GM10248 (cell line): ENCODE measurements at places on chromosomes 3 and 15.

GRCh38 chr3:61358364-61358763 lies 107.1 kb upstream of the FHIT start:
- DNase-seq: peak; percentile 56

DNA sequence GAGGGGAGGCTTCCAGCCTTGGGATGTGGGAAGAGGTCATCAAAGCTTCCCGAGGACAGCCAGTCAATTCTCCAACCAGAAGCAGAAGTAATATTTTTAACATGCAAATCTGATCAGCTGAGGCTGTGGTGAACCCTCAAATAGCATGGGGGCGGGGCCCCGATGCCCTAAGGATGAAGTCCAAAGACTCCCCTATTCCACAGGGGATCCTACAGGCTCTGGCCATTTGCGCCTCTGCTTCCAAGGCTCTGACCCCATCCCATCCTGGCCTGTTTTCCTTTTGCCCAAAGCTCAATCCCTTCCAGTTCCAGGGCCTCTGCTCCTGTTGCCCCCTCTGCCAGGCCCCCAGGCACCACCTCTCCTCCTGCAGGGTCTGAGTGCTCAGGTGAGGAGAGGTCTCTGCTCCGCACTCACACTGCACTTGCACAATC lies 6.7 kb upstream of the CSK start:
- DNase-seq: no peak

DNA sequence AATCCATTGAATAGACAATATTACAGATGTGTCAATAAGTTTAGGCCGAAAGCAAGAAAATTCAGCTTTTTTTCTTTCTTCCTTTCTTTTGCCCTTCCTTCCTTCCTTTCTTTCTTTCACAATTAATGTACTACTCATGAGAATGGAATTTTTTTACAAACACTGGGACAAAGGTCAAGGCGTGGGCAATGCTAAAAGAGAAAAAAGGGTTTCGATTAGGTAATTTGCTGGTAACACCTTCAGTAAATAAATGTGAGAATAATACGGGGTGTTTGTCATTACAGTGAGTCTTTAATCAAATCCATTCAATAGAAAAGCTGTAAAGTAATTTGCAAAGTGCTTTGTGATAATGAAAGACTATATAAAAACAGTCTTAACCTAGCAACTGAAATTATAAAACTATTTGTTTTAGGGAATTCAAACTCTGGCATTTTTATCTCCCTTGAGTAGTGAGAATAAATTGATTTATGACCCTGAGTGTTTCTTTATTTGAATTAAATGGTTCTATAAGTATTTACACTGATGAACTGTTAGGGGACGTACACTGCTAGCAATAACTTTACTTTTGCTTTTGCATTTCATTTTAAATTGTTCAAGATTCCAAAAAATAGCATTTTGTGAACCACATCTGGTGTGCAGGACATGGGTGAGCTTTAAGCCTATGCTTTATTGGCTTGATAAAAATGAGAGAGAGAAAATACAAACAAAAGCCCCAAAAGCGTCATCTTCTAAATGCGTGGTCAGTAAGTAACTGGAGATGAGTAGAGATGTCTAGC lies 104.2 kb upstream of the THRB start:
- no peak for DNase-seq

- DNase-seq: no peak
Measured at GRCh38 chr3:39541917-39542329, 74.4 kb downstream of the MOBP start.

GRCh38 chr3:38950581-38950980 lies 101.2 kb downstream of the SCN11A start:
- no peak for DNase-seq

GRCh38 chr3:98918586-98918985 lies 17.1 kb upstream of the DCBLD2 start:
- DNase-seq: no peak

GRCh38 chr3:149898771-149899170 lies 71.9 kb downstream of the PFN2 start:
- no peak for DNase-seq

DNA sequence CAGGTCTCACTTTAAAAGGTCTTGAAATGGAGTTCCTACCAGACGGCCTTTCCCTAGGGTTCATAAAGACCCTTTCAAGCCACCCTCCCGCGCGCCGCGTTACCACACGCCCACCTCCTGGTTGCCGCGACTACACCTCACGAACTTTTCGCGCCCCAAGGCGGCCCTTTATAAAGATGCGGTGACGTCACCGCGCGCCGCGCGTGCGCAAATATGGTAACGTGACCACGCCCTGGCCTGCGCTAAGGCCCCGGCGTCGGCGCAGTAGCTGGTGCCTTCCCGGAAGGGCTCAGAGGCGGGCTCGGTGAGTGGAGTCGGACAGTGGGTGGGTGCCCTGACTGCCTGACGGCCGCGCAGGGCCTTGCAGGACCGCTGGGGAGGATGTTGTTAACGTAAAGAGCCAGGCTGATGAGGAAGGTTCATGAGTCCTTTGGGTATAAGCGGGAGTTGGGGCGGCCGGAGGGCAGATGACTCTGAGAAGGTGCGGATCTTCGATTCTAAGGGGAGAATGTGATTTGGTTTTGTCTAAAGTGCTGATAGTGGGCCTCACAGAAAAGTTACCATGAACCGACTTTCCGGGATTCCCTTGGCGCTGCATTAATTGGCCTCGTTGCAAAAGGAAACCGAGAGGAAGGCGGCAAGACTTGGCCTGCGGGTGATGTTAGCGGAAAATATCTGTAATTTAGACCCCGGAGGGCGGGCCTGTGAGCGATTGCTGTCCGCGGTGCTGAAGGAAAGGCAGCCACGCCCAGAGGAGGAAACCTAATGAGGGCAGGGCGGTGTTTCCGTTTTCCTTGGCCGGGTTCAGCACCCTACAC lies 54.4 kb downstream of the FEZF2 start:
- DNase-seq: peak; percentile 61

DNA sequence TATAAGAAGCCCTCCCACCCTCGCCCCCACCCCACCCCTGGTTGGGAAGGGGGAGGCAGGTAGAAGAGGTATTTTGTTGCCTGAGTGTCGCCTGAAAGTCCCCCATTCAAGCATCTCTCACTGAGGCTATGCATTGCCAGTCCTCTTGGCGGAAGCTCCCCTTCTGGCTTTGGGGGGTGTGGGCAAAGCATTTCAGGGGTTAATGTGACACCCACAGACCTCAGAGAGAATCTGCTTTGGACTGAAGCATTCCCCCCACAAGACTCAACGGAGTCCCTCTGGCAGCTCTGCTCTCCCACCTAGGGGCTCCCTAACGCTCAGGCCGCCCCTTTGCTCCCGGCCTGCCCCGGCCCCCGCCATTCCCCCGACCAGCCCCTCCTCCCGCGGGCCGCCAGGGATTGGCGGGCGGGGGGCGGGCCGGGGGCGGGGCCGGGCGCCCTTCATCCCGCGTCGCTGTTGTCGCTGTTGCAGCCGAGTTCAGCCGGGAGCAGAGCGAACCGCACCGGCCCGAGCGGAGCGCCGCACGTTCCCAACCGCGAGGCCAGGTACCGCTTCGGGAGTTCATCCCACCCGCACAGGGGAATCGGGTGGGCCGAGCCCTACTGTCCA lies at the start of gene SLC38A3:
Gene SLC38A3 (plus strand): TSS at position 468 of the 609 bp plus-strand sequence. CDS start 8,929 bp downstream, outside the sequence.
- no peak for DNase-seq

GRCh38 chr15:38818157-38818790 lies 253.7 kb upstream of the RASGRP1 start:
- no peak for DNase-seq

GRCh38 chr3:196270499-196270898 lies 17.0 kb downstream of the PCYT1A start:
- no peak for DNase-seq

DNA sequence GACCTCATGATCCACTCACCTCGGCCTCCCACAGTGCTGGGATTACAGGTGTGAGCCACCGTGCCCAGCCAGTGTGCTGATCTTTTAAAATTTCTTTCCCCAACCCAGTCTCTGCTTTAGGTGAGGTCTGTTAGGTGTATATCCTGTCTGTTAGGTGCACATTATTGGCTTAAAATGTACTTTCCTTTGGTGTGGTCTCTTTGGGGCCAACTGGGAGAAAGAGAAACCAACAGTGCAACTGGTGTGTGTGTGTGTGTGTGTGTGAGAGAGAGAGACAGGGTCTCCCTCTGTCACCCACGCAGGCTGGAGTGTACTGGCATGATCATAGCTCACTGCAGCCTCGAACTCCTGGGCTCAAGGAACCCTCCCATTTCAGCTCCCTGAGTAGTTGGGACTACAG lies 50.3 kb upstream of the GNB5 start:
- DNase-seq: no peak

DNA sequence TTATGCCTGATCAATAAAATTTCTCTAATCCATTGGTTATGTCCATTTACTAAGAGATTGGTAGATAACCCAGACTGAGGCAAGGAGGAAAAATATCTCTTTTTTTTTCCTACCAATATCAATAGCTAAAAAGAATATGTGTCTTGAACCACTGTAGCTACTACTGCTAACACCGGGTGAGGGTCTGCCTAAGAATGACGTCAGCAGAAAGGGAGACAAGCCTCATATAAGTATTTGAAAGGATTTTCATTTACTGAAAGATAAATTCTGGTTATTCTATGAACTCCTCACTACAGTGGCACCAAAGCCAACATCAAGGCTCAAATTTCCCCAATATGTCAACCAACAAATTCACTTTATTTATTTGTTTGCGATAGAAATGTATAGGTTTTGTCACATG lies 389.0 kb upstream of the ALCAM start:
- DNase-seq: no peak

- DNase-seq: no peak
Measured at GRCh38 chr3:16510620-16511319, 2.7 kb downstream of the RFTN1 start.

GRCh38 chr3:13200946-13201345 lies 127.7 kb upstream of the IQSEC1 start:
- DNase-seq: no peak

- no peak for DNase-seq
Measured at GRCh38 chr15:87227846-87228245, 1028.7 kb downstream of the NTRK3 start.

DNA sequence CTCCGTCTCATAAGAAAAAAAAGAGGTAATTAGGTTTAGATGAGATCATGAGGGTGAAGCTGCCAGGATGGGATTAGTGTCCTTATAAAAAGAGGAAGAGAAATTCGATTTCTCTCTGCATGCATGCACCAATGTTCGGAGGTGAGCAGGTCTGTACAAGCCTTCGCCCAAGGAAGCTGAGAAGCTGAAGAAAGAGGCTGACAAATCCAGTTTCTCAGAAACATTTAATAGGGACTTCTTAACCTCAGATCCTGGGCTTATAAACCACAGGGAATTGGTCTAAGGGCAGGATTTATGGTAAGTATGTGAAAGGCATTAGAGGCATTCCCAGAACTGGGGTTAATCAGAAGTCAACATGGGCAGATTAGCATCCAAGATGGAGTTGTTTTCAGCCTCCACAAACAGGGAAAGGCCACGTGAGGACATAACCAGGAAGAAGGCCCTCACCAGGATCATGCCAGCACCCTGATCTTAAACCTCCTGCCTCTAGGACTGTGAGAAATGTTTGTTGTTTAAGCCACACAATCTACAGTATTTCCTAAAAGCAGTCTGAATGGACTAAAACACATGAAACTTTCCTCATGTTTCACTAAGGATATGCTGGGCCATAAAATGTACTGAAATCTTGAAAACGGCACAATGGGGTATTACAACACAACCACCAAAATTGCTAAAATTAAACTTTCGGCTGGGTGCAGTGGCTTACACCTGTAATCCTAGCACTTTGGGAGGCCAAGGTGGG lies 11.3 kb downstream of the SHISA5 start:
- peak; percentile 48 for DNase-seq

GRCh38 chr15:59680870-59681269 lies 8.2 kb downstream of the BNIP2 start:
- DNase-seq: no peak

- DNase-seq: no peak
Measured at GRCh38 chr15:74958320-74958907, 1.8 kb upstream of the RPP25 start.

GRCh38 chr3:193762657-193763056 lies 169.6 kb downstream of the OPA1 start:
- no peak for DNase-seq

DNA sequence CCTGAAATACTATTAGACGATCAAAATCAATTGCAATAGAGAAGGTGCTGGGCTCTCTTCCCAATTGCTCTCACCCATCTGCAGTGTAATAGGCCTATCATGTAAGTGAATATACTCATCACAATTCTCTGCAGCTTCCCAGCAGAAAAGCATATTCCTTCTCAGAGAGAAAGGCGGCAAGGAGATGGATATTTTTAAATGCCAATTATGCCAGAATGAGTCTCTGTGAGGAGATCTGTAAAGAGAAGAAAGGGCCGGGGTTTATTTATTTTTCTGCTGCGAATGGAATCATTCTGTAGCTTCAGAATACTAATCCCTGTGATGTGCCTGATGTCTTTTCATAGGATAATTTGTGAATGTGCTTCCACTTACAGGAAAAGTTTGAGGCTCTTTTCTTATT lies 112.0 kb downstream of the APBA2 start:
- DNase-seq: no peak
